ENCODE measurements at places on chromosomes 4 and X. TPM values are rescaled to one million over a fixed set of nuclear protein-coding genes. Genes with fewer than 3 reads are reported as not detected.
A peak's percentile ranks its signal among the peaks of the same experiment; 100 is the strongest.

The SFRP2 gene
- total RNA-seq = 0.54 TPM

The GLRA2 gene
- 1.9 TPM for total RNA-seq

The TKTL2 gene
- total RNA-seq = not detected

The ENPEP gene
- 2.4 TPM for total RNA-seq

The VEGFD gene
- 0.20 TPM for total RNA-seq

The RAI2 gene
- total RNA-seq = 1.4 TPM

The CXCL1 gene
- total RNA-seq = not detected

The CC2D2A gene
- total RNA-seq = 13.3 TPM

The ASB9 gene
- total RNA-seq = not detected

The PRDX4 gene
- total RNA-seq = 35.5 TPM

GRCh38 chrX:142637206-142637605, 388.5 kb upstream of the SPANXN4 start:
- DNase-seq = no peak
- H3K4me1 ChIP-seq = peaks cover 2% of the 10 kb centered on the region
- H3K27me3 ChIP-seq = no peaks in the 10 kb centered on the region
- H3K27ac ChIP-seq = no peak overlapping the region

GRCh38 chrX:70527053-70527452, 82.4 kb downstream of the DLG3 start:
- no peaks in the 10 kb centered on the region for H3K36me3 ChIP-seq
- no peaks in the 10 kb centered on the region for H3K27me3 ChIP-seq

GRCh38 chrX:7654316-7654715, 188.7 kb upstream of the VCX start:
- no peak for DNase-seq
- H3K4me1 ChIP-seq = no peaks in the 10 kb centered on the region
- no peak overlapping the region for H3K27ac ChIP-seq
- H3K36me3 ChIP-seq = no peaks in the 10 kb centered on the region

DNA sequence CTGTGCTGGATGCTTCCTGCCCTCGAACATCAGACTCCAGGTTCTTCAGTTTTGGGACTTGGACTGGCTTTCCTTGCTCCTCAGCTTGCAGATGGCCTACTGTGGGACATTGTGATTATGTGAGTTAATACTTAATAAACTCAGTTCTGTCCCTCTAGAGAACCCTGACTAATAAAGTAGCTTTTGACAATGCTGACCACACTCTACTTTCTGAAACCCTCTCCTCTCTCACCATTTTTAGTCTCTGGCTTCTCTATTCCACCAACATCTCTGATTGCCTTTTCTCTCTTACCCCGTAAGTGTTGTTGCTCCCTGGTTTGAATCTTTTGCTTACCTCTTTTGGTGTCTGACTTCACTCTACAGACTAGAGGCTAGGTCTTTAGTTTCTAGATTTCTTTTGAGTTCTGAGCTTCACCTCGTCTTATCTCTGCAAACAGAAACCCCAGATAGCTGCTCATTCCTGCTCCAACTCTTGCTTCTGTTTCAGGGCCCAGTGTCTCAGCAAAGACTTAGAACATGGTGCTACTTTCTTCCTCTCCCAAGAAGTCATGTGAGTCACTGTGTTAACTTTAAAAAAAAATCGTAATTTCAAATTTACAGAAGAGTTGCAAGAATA, 11.4 kb downstream of the TMSB4X start:
- no peak for DNase-seq
- H3K27ac ChIP-seq = no peak overlapping the region
- H3K27me3 ChIP-seq = peaks cover 1% of the 10 kb centered on the region
- H3K4me3 ChIP-seq = no peak overlapping the region

- H3K36me3 ChIP-seq = no peaks in the 10 kb centered on the region
- H3K4me3 ChIP-seq = no peak overlapping the region
- no peaks in the 10 kb centered on the region for H3K27me3 ChIP-seq
- DNase-seq = no peak
- H3K27ac ChIP-seq = no peak overlapping the region
Measured at GRCh38 chr4:13921805-13922204, 294.3 kb upstream of the BOD1L1 start.

- H3K27me3 ChIP-seq = no peaks in the 10 kb centered on the region
- peak; percentile 13 for DNase-seq
- H3K4me3 ChIP-seq = no peak overlapping the region
- no peaks in the 10 kb centered on the region for H3K36me3 ChIP-seq
Measured at GRCh38 chrX:10399043-10399741, 221.2 kb downstream of the MID1 start.

DNA sequence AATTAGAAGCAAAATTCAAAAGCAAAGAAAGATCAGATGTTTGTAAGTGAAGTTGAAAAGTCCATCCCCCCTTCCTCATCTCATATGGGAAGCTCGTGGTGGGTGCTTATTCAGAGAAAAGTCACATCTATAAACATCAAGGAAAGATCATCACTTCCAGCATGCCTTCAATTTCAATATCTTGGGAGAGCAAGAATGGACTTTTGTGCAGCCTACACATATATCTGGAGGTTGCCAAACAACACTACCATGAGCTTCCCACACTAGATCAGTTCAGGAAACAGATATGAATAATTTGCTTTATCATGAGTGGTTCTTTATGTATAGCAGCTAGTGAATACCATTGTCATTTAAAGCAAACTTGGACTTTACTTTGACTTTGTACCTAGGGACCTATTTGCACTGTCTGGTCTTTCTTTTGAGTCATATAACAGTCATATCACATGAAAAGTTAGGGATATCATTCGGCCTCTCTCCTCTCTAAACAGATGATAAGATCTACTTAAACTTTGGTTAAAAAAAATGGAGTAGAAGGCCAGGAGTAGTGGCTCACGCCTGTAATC, 5.6 kb upstream of the TBL1X start:
- no peaks in the 10 kb centered on the region for H3K36me3 ChIP-seq
- peaks cover 7% of the 10 kb centered on the region for H3K4me1 ChIP-seq
- peaks cover 4% of the 10 kb centered on the region for H3K27me3 ChIP-seq

GRCh38 chr4:146112389-146112788, 63.1 kb upstream of the LSM6 start:
- H3K4me1 ChIP-seq = no peaks in the 10 kb centered on the region
- DNase-seq = no peak
- H3K27me3 ChIP-seq = no peaks in the 10 kb centered on the region
- H3K36me3 ChIP-seq = no peaks in the 10 kb centered on the region

DNA sequence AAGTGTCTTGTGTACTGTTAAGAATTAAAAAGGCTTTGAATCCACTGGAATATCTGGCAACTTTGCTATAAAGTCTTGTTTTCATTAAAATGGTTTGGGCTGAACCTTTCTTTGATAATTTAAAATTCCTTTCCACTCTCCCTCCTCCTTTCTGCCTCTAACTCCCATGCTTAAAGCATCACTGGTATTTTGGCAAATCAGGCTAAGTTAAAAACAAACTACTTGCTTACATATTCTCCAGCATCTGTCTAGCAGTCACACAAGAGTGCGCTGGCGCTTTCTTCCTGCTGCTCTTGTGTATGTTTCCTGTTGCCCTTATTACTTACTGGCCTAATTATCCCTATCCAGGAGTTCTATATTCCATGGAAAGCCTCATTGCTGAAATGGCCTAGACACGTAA, 136.6 kb downstream of the VEGFC start:
- H3K27me3 ChIP-seq = no peaks in the 10 kb centered on the region
- no peak for DNase-seq
- no peaks in the 10 kb centered on the region for H3K4me1 ChIP-seq

DNA sequence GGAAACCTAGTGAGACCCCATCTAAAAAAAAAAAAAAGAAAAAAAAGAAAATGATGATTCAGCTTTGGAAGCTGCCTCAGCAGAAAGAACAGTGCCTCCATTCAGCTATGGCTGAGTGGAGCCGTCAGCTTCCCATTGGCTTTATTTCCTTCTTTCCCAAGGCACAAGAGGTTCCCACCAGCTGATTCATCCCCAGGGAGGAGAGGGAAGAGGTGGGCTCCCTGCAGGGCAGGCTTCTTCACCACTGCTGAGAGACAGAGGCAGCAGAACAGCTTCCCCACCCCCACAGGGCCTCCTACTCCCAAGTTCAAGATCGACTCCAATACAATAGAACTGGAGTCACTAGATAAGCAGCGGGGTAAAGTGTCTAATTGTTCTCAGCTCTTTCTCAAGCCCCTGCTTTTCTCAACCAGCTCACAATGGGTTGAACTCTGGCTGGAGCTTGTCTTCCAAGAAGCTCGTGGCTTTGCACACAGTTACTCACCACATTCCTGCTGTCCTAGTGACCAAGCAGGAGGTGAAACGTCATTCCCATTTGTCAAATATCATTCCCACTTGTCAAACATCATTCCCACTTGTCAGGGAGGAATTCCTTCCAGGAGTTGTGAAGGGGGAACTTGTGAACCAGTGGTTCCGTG, 47.8 kb downstream of the FHDC1 start:
- H3K36me3 ChIP-seq = no peaks in the 10 kb centered on the region
- no peak overlapping the region for H3K4me3 ChIP-seq

- peaks cover 5% of the 10 kb centered on the region for H3K27me3 ChIP-seq
- no peak for DNase-seq
- no peak overlapping the region for H3K27ac ChIP-seq
- no peak overlapping the region for H3K4me3 ChIP-seq
- H3K36me3 ChIP-seq = no peaks in the 10 kb centered on the region
Measured at GRCh38 chrX:50704360-50704759, 109.6 kb downstream of the SHROOM4 start.

DNA sequence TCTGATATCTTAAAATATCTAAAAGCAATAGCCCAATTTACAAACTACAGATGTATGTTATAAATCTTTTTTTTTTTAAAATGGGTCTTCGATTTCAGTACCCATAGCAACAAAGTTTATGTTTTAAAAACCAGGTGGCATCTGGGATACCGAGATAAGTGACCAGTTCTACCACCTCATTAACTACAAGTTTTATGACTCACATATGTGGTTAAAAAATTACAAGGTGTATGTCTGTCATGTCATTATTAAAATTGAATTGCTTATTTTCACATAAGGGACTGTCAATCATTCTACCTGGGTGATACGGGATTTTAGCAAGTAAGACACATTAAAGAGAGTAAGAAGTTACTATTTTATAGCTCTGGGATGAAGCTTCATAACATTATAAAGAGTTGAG, 192.0 kb upstream of the ETNPPL start:
- DNase-seq = no peak
- no peaks in the 10 kb centered on the region for H3K36me3 ChIP-seq
- H3K27ac ChIP-seq = no peak overlapping the region
- H3K4me1 ChIP-seq = no peaks in the 10 kb centered on the region
- no peaks in the 10 kb centered on the region for H3K27me3 ChIP-seq

GRCh38 chrX:1528186-1528883, 8.7 kb downstream of the P2RY8 start:
- no peaks in the 10 kb centered on the region for H3K4me1 ChIP-seq
- H3K27me3 ChIP-seq = peaks cover under 1% of the 10 kb centered on the region
- no peak overlapping the region for H3K27ac ChIP-seq
- DNase-seq = no peak
- H3K36me3 ChIP-seq = no peaks in the 10 kb centered on the region

DNA sequence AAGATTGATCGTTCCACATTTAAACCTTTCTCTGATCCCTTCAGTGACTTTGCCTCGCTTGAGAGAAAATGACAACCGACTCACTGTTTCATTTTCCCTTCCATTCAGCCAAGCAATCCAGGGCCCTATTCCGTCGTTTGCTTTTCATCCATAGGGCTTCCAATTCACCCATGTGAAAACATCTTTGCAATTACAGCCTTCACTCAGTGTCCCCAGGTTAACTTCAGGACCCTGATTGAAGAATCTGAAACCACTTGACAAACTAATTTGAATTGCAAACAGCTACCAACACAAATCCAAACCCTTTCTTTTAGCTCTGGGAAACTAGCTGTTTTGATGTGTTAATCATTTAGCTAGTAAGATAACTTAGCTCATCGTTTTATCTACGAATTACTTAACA, 120.2 kb upstream of the FAM9C start:
- peaks cover 5% of the 10 kb centered on the region for H3K4me1 ChIP-seq
- H3K27ac ChIP-seq = no peak overlapping the region
- H3K27me3 ChIP-seq = no peaks in the 10 kb centered on the region
- no peak overlapping the region for H3K4me3 ChIP-seq
- no peak for DNase-seq
- H3K36me3 ChIP-seq = no peaks in the 10 kb centered on the region
